ENCODE measurements at places on chromosomes 11 and 22.

DNA sequence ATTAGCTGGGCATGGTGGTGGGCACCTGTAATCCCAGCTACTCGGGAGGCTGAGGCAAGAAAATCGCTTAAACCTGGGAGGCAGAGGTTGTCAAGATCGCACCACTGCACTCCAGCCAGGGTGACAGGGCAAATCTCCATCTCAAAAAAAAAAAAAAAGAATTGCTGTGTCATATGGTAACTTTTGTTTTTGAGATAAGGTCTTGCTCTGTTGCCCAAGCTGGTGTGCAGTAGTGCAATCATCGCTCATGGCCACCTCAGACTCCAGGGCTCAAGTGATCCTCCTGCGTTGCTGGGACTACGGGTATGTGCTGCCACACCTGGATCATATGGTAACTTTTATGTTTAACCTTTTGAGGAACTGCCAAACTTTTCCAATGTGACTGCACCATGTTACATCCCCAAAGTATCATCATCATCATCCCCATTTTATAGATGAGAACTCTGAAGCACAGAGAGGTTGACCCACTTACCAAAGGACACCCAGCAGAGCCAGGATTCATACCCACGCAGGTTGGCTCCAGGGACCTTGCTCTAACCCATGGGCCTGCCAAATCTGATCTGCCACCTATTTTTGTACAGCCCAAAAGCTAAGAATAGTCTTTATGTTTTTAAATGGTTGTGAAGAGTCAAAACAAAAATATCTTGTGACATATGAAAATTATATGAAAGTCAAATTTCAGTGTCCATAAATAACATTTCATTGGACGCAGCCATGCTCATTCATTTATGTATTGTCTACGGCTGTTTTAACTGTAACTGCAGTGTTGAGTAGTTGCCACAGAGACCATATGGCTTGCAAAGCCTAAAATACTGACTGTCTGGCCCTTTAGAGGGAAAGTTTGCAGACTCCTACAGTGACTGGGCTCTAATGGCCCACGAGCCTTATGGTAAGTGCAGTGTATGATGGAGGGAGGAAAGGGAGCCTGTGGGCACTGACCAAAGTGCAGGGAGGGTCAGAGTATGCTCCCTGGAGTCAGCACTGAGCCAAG is 45.3 kb downstream of the GDPD5 start:
- peak; percentile 79 for DNase-seq

DNA sequence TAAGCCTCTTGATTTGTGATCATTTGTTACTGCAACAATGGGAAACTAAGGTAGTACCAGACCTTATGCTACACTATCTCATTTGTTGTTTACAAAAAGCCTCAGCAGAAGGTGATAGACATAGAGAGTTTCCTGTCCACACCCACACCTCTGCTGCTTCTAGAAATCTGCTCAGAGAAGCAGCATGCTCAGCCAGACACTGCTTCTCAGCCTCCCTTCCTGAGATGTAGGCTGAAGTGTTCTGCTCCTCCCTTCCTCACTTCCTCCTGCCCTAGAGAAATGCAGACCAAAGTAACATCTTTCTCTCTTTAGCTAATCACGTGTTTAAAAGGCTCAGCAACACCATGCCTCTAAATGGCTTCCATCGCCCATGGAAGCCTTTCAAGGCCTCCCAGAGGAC is 88.4 kb downstream of the SLC1A2 start:
- DNase-seq, result no peak

- no peak for DNase-seq
These were observed 29.7 kb upstream of the SOX10 start for GRCh38 chr22:38014083-38014482.

DNA sequence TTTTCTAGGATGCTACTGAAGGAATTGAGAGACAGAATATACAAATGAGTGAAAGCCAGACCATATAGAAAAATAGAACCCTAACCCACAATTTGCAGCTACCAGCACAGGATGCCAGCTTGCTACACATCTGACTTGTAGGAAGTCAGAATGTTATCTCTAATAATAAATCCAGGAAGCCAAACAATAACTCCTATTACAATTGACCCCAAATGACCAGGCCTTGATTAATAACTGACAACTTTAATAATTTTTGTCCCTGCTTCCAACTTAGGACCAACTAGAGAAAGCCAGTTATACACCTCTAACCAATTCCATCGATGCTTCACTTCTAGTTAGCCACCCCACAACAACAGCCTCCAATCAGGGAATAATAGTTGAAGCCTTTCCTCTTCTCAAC is 193.4 kb downstream of the CASP12 start:
- DNase-seq, result no peak

DNA sequence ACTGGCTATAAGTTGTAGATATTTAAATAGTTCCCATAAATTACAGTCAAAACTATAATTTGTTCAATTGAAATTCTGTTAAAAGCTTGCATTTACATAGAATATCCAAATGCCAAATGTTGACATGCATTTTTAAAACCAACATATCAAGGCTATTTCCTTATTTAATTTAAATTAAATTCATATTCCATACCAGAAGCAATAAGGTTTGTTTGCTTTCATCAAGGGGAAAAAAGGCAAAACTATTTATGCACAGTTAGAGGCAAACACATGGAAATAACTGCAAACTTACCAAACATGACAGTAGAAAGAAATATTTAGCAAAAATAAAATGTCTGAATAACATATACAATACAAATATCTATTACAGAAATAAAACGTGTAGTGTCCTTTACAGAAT is 1581.2 kb upstream of the TENM4 start:
- no peak for DNase-seq

- no peak for DNase-seq
These were observed 66.7 kb downstream of the SYN3 start for GRCh38 chr22:32991353-32992101.

DNA sequence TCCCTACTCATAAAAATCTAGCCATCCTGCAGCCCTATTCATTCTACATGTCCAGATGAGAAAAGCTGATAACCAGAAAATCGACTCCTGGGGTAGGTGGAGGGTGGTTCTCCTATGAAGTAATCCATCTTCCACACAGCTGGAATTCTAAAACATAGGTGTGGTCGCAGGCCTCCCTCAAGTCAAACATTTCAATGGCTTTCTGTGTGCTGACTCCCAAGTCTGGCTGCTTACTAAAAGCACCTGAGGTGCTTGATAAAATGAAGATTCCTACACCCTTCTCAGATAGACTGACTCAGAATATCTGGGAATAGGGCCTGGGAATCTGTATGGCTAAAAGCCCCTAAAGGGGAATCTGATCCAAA is 26.1 kb downstream of the IRAG1 start:
- no peak for DNase-seq

- no peak for DNase-seq
These were observed 4.0 kb downstream of the CRY2 start for GRCh38 chr11:45851228-45851627.

DNA sequence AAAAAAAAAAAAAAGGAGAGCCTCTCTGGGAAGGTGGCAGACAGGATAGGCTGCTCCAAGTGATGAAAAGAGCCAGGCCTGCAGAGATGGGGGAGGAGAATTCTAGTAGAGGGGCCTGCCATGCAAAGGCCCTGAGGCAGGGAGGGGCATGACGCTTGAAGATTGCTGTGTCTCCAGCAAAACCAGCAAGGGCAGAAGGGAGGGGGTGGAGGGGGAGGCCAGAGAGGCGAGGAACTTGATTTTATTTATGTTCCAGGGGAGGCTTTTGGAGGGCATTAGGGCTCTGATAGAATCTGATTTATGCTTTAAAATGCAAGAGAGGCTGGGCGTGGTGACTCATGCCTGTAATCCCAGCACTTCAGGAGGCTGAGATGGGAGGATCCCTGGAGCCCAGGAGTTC is 16.7 kb upstream of the PACSIN2 start:
- no peak for DNase-seq

DNA sequence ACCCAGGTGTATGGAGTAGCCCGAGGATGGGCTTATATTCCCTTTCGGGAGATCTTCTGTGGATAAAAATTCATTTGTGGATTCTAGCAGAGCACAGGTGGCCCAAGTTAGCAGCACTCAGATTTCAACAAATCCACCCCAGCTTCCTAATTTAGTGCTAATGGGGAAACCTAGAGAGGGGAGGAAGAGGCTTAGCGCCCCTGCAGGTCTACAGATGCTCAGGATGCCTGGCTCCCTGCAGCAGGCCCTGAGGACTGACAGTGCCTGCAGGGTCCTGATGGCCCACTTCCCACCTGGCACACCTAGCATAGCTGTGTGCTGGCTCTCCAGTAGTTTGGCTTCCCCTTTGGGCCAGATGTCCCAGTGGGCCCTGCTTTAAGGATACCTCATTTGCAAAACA is 6.5 kb downstream of the DGAT2 start:
- no peak for DNase-seq

DNA sequence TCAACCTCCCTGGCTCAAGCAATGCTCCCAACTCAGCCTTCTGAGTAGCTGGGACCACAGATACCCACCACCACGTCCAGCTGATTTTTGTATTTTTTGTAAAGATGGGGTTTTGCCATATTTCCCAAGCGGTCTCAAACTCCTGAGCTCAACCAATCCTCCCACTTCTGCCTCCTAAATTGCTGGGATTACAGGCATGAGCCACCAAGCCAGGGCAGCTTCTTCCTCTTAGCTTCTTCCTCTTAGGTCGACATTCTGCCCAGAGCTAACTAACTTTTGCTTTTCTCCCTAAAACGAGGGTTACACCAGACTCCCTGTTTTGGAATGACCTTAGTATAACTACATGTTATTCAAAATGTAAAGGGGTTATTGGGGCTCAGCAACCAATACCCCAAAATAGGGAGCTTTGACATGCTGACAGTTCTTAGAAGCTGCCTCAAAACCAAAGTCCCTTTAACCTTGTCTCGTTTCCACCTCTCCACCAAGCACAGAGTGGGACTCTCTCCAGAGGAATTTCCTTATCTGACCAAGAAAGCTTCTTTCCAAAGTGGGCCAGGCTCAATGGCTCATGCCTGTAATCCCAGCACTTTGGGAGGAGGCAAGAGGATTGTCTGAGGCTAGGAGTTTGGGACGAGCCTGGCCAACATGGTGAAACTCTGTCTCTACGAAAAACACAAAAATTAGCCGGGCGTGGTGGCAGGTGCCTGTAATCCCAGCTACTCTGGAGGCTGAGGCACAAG is 7.0 kb downstream of the HPS5 start:
- no peak for DNase-seq

- no peak for DNase-seq
These were observed 40.9 kb upstream of the ANO1 start for GRCh38 chr11:70036971-70037882.

DNA sequence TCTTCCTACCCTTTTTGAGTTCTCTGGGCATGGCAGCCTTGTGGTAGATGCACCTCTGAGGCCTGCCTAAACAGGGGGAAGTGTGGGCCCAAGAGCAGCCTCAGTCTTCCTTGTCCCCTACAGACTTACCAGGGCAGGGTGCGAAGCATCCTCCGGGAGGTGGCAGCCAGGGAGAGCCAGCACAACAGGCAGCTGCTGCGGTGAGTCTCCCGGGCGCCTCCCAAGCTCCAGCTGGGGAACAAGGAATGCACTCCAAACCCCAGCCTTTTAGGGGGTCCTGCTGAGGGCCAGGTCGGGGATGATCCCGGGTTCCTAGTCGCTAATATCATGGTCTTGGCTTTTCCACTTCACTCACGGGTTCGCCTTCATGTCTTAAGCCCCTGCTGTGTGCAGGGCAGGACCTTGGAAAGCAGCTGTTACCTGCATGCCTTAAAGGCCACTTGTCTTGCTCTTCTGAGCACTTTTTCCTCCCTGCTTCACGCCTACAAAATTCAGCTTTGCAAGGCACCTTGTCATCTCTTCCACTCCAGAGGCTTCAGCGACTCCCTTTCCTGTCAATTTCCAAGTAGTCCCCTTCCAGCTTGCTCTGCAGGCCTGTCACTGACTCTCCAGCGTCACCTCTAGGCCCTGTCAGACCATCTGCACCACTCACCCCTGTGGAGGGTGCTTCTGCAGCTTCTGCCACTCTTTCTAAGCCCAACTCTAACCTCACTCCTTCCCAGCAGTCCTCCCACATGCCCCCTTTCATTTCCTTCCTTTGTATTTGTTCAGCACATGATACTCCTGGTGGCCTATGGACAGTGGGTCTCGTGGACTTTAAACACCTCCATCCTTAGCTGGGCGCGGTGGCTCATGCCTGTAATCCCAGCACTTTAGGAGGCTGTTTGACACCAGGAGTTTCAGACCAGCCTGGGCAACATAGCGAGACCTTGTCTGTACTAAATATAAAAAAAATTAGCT is 57.0 kb downstream of the PISD start:
- DNase-seq, result no peak

DNA sequence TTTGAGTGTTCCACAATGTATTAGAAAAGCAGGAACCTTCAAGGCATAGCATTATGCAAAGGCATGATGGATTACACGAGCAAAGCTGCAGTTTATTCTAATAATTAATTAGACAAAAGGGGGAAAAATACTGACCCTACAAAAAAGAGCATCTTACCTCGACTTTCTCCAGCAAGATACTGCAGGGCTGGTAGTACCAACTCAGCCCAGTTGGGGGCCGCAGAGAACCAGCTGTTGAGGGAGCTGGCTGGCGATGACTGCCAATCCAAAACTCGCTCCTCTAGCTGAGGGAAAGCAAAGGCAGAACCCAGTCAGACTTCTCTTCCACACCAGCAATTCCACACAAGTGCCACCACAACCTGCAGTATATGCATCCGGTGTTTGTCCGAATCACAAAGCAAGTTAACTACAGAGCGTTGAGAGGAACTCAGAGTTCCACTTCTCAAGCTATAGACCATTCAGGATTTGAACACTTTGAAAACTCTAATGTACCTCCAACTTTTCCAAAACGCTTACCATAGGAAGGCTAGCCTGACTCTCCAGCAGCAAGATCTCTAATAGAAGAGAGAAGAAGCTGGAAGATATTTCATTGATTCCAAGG is 13.7 kb downstream of the NFRKB start:
- DNase-seq, result peak; percentile 72

GRCh38 chr22:50119768-50120251 is 30.0 kb downstream of the MOV10L1 start:
- DNase-seq, result no peak

- no peak for DNase-seq
These were observed 88.5 kb downstream of the TRIM44 start for GRCh38 chr11:35750981-35751663.

DNA sequence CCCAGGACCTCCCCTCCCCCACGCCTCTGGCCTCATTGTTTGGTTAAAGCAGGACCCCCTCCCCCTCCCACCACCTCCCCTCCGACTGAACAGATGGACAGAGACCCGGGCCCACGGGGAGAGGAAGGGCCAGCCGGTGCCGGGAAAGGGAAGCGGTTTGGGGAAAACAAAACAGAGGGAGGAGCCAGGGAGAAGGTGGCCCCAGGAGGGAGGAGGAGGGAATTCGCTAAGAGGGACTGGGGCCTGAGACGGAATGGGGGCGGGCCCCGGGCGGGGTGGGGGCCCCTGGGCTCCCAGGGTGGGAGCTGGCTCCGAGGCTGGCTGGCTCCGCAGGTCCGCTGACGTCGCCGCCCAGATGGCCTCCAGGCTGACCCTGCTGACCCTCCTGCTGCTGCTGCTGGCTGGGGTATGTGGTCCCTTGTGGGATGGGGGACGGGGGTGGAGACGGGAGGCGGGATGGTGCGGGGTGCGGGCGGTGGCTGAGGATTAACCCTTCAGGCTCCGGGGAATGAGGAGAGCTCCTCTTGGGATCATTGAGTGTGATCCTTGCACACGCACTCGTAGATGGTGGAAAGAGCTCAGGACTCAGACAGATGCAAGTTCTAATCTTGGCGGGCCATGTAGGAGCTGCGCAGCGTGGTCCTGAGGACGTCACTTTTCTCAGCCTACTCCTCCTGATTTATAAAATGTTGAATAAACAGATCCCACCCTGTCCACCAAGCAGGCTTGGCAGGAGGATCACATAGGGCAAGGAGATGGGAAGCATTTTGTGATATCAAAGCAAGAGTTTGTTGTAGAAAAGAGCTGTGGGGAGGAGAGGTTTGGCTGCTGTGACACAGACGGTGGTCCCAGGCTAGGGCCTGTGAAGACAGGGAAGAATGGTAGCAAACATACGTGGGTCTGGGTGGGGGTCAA is 688 bp downstream of the SERPING1 start:
- DNase-seq, result no peak

Data from hematopoietic multipotent progenitor cell treated with erythropoietin and hydrocortisone succinate and interleukin-3 and kit ligand, for 6 days (in vitro differentiated cells).